ENCODE measurements at places on chromosomes 3 and 15. TPM values are rescaled to one million over a fixed set of nuclear protein-coding genes. Genes with fewer than 3 reads are reported as not detected.
A peak's percentile ranks its signal among the peaks of the same experiment; 100 is the strongest.

Gene CPEB1
- polyA plus RNA-seq = not detected

Gene BNC1
- polyA plus RNA-seq = not detected

Gene SLC6A1
- not detected for polyA plus RNA-seq

Gene TRH
- not detected for polyA plus RNA-seq

Gene LRRC31
- not detected for polyA plus RNA-seq

Gene C3orf70
- not detected for polyA plus RNA-seq

Gene CHRD
- not detected for polyA plus RNA-seq

Gene CHRNA3
- polyA plus RNA-seq = 0.52 TPM

Gene OR5H2
- polyA plus RNA-seq = not detected

Gene CFAP44
- polyA plus RNA-seq = 0.03 TPM

Gene MYD88
- 152 TPM for polyA plus RNA-seq

Gene KIF7
- polyA plus RNA-seq = not detected

DNA sequence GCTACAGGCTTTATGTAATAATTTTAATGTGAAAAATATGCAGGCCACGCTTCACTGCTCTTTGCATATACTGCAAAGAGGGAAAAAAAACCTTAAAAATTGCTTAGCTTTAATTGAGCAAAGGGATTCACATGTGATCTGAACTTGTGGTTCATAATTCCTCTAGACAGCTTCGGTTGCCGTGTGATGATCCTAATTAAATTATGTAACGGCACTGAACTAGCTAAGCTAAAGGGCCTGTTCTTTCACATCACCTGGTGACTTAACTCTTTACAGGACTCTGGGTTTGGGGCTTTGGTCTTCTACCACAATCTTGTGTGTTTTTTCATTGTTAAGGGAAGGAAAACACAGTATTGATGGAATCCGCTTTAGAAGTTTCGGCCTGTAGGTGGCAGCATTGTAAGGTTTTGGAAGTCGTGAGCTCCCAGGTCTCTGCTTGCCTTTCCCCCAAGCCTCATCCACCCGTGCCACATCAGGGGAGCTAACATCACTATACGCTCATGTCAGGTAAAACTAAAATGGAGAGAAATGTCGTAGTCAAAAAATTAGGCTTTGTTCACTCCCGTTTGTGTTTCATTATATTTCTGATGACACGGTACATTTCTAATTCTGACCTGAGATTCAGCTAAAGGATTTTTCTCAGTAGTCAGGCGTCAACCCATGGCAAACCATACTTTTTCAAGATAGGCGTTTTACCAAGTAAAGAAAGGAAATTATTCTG is 205.6 kb upstream of the DPH6 start:
- DNase-seq = peak; percentile 10

DNA sequence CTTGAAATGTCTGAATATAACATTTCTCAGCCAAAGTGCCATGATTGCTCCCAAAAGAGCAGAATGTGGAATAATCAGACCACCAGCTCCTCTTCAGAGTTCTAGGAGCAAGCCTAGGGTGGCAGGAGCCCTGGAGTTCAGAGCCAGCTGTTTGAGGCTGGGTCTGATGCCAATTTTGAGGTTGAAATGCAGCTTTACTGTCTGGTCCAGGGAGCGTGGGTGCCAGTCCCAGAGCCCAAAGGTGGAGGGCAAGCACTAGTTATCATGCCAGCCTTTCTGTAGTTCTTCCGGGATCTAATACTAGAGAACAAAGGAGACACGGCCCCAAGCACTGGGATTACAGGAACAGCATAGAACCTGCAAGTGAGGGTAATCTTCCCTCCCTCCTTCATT is 69.3 kb downstream of the TNFAIP8L3 start:
- DNase-seq = no peak

DNA sequence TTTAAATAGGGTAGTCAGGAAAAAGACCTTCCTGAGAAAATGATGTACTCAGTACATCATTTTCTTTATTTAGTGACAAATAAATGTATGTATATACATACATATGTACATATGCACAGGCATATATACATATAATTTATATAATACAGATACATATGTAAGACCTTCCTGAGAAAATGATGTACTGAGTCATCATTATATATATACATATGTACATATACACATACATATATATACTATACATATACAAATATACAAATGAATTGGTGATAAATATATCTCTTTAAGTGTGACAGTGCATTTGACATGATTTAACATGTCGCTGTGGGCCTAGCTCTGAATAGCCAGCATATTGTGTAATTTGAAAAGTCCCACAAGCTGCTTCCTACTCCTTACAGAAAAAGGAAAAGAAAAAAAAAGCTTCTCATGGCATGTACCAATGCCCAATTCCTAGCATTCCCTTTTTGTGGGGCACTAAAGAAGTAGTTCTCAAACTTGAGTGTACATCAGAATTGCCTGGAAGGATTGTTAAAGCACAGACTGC is 208.1 kb upstream of the UMPS start:
- DNase-seq = no peak

DNA sequence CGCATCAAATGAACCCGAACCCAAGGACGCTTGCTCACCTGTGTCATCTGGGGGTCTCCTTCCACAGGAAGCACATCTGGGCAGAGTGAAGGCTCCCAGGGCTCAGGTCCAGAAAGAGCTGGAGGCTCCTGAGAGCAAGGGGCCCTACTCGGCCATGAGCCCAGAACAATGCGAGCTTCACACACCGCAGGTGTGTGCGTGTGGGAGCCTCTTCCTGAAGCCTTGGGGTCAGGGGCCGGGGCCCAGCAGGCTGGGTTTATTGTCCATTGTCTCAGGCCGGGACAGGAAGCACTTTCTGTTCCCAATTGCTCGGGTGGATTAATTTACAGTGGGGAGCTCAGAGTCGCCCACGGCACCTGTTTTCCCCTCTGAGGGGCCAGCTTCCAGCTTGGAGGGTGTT is 74.8 kb downstream of the RPN1 start:
- DNase-seq = no peak

- DNase-seq = no peak
Measured at GRCh38 chr15:69664572-69665571, 212.3 kb downstream of the RPLP1 start.

DNA sequence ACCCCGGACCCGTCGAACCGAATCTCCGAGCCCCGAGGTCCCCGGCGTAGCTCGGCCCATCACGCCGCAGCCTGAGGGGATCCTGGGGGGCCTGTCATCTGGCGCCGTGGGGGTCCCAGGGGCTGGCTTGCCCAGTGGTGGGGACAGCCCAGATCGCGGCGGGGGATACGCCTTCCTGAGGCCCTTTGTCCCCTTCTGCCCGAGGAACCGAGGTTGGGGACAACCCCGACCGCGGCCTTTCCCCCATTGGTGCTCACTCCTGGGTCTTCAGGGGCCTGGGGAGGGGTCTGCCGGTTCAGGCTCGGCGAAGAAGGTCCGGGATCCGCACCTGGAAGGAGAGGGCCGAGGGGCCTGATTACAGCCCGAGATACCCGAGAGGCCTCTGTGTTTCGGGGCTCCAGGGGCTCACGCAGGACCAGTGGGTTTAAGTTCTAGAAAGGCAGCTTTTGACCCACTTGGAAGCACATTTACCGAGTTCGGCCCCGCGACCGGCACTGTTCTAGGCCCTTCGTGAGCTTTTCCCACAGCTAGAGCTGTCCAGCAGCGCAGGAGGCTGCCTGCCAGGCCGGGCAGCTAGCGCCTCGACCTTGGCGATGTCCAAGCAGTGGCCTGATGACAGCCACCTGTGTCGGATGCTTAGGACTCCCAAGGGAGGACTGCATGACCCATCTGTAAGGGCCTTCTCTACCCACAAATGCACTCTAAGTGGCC is 504 bp downstream of the ABHD2 start:
- no peak for DNase-seq

- no peak for DNase-seq
Measured at GRCh38 chr15:65421360-65422215, 1.2 kb downstream of the IGDCC4 start.

DNA sequence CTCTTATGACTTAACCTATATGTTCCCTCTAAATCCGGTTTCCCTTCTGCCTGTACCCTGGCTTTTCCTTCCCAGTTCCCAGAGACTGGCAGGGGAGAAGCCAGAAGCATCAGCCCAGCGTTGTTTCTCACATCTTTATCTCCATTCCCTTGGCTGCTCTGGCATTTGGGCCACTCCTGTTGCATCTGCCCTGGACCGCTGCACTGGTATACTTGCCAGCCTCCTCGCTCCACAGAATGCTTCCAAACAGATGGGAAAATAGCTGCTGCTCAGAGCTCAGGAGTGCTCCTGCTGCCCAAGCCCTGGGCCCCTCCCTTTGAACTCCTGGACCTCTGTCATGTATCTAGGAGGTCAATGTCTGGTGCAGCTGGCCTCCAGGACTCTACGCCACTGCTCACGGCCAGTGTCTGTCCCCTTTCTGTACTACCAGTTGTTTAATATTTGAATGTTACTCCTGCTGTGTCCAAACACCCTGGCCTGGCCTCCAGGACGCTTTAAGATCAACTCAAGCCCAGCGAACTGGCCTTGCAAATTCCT is 6.8 kb downstream of the SPINT1 start:
- no peak for DNase-seq

GRCh38 chr3:76505202-76505845 is 534.6 kb upstream of the ROBO2 start:
- no peak for DNase-seq

DNA sequence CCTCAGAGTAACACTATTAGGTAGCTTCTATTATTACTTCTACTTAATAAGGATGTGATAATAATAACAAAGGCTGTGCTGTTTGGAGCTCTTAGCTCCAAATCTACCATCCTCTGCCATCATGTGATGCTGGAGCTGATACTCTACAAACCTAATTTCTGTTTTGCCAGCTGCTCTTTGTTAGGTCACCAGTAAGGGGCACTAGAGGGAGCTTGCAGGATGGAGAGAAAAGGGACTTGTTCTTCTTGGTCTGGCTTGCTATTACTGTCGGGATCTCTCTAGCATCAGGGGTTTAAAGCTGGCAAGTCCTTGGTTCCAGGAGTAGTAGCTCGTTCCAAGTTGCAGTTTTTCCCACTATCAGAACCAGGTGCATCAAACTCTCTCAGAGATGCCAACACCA is 194.9 kb upstream of the KBTBD8 start:
- no peak for DNase-seq

- peak; percentile 48 for DNase-seq
Measured at GRCh38 chr3:56890448-56891091, 88.8 kb upstream of the ARHGEF3 start.

- no peak for DNase-seq
Measured at GRCh38 chr3:124787476-124788195, 57.4 kb downstream of the UMPS start.

DNA sequence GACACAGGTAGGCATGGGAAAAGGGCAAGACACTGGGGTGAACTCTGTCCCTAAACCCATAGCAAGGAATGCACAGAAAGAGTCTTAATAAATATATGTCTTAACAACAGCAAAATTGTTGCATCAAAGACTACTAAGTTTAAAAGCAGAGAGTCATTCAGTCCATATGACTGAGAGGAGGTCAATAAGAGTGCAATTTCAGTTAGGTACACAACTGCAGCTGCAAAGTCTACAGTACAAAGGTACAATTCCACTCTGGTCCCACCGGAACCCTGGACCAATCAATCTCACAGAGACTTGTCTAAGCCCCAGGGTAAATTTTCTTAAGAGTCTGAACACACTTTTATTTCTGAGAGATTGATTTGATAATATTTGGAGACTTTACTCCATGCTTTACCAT is 6.9 kb downstream of the CP start:
- DNase-seq = no peak

GRCh38 chr3:126487151-126487771 is 11.6 kb upstream of the ZXDC start:
- peak; percentile 57 for DNase-seq

GRCh38 chr3:87810452-87811016 is 248.3 kb downstream of the CGGBP1 start:
- DNase-seq = no peak

DNA sequence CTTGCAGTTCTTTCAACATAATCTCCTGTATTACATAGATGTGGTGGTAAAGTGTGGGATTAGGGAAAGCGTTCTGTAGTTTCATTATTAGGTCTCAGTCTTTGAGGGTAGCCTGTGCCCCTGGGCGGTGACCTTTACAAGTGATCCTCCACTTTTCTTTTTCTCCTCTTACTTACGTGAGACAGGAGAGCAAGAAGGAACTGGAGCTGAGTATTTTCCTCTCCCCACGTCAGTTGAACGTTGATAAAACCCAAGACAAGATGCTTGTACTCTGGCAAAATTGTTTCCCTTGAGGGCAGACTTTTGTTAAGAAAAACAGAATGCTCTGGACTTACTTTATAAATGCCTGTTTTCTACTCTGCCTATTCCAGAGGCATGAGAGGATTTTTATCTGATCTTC is 378.7 kb downstream of the ZNF385D start:
- no peak for DNase-seq

DNA sequence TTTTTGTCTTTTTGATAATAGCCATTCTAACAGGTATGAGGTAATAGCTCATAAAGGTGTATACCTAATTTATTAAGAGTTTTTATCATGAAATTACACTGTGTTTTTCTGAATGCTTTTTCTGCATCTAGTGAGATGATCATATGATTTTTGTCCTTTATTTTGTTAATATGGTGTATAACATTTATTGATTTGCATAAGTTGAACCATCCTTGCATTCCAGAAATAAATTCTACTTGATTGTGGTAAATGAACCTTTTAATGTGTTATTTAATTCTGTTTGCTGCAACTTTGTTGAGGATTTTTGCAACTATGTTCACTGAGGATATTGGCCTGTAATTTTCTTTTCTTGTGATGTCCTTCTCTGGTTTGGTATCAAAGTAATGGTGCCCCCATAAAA is 28.0 kb upstream of the PCSK6 start:
- DNase-seq = no peak

DNA sequence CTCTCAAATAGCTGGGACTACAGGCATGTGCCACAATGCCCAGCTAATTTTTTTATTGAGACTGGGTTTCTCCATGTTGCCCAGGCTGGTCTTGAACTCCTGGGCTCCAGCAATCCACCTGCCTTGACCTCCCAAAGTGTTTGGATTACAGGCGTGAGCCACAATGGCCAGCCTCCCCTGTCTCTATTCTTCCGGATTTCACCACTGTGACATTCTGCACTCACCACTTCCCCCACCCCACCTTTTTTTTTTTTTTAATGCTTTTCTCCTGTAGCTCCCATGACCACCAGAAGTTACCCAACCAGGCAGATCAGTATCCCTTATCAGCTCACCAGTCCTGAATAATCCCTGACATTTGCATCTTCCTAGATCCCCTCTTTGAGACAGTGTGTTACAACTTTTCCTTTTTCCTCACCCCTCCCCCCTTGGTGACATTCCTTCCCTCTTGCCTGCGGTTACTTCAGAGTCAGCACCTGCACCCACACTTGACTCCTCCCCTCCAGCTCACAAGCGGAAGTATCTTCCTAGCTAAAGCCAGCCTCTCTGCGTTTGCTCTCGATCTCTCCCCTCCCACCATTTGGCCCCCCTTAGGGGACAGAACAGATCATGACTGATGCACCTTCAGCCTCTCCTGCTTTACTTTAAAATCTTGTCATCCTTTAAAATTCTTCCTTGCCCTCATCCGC is 13.5 kb upstream of the ZNF592 start:
- peak; percentile 91 for DNase-seq

- no peak for DNase-seq
Measured at GRCh38 chr3:193297421-193297820, 56.4 kb downstream of the PLAAT1 start.

- DNase-seq = no peak
Measured at GRCh38 chr3:100231668-100232067, 29.1 kb upstream of the TBC1D23 start.

Measured in CD4-positive, CD25-positive, alpha-beta regulatory T cell (primary cell).